ENCODE measurements at places on chromosomes 13 and 19.

DNA sequence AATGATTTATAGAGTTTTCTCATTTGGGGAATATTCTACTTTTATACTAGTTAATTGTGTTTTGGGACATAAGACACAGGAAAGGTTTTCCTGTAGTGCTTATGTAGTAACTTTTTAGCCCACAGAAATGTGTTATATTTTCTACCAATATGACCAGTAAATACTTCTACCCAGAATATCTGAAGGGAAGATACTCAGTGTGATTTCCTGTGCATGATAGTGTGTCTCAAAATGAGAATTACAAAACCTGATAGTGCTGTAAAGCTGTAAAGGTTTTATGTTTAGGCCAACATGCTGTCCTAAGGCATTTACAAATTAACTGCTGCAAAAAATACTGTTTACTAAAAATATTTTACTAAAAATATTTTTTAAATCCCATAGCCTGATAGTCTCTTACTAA, 126.8 kb downstream of the RXFP2 start:
- no peak for DNase-seq

DNA sequence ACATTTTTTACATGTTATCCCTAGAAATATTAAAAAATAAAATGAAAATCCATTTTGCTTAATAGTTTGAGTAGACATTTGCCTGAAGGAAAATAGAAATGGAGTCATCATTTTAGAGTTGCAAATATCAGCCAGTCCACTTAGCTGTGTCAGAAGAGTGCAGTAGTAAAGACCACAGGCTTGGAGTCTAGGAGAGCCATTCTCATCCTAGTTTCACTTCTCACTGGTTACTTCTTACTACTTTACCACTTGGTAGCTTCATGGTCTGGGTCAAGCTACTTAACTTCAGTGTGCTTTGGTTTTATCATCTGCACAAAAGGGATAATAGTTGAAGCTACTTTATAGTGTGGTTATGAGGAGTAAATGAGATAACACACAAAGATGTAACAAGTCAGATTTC, 286.5 kb upstream of the NBEA start:
- no peak for DNase-seq

GRCh38 chr19:48879025-48879637, 6.9 kb downstream of the PPP1R15A start:
- DNase-seq, result no peak

- no peak for DNase-seq
Measured at GRCh38 chr13:82898586-82898985, 983.7 kb downstream of the SLITRK1 start.

DNA sequence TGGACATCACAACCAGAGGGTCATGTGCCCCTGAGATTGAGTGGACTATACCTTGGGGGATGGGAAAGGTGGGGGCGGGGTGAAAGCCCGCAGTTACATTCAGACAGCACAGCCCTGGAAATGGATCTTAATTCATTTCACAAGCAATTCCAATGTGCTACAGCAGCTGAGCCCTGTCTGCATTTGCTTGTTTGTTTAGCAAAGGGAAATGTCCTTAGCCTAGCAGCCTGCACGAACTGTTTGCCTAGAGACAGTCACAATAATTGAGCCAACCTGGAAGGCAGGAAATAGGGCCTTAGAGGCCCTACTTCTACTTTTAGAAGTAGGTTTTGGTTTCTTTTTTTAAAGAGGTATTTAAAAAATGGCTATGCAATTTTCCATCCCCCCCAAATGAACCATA, 177.3 kb upstream of the KL start:
- no peak for DNase-seq

- no peak for DNase-seq
Measured at GRCh38 chr13:85137516-85137915, 661.7 kb downstream of the SLITRK6 start.

- DNase-seq, result no peak
Measured at GRCh38 chr13:50543141-50543540, 300.4 kb downstream of the DLEU7 start.

DNA sequence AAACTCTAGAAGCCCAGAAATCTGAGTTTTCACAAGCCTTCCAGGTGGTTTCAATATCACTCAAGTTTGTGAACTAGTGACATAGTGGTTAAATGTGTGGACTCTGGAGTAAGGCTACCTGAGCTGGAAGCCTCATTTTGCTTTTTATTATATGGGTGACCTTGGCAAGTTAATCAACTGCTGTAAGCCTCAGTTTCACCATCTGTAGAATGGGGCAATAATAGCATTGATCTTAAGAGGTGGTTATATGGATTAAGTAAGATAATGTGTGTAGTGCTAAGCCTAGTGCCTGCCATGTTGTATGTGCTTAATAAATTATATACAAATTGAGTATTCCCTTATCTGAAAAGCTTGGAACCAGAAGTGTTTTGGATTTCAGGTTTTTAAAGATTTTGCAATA, 65.5 kb upstream of the SIAH3 start:
- no peak for DNase-seq

DNA sequence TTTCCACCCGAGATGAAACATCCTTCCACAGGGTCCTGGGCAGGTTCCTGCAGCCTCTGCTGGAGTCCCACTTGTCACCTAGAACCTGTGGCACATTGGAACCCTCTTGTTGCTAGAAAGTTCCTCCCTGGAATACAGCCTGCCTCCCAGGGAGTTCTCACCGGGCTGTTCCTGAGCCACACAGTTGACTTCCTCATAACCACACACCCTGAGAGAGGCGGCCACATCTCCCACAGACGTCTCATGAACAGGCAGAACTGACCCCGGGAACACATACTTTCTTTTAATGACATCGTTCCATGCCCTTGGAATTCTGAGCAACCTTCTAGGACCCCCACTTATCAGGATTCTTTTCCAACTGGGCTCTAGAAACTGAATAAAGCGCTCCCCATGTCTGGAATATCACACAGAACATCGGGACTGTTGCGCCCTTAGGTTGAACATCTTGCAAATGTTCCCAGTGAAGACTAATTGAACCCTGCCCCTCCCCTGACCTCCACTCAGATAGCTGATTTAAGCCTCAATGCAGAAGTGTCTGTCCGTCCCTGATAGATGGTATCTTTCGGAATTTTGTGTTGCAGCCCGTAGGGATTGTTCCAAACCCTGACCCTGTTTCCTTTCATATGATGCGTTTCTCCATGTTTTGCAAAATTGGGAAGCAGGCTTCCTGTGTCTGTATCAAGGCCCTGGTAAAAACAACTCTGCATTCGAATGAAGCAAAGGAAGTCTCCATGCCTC, 91.1 kb downstream of the RAB20 start:
- no peak for DNase-seq

DNA sequence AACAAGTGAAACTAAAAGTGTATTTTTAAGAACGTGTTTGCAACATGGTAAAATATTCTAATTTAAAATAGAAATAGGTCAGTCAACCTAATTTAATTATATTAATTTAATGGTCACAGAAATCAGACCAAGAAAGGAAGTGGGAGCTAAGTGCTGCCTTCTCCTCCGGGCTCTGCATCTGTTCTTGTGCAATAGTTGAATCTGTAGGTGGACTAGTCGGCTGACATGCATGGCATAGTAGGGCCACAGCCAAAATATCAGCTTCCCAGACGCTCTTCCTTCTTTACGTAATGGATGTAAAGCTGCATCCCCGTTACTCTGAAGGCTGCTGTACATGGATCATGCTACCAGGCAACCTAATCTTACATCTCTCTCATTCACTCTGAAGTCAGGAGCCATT, 47.3 kb downstream of the COL4A1 start:
- no peak for DNase-seq

- DNase-seq, result peak; percentile 82
Measured at GRCh38 chr19:13099073-13099999, 3.3 kb downstream of the LYL1 start.

GRCh38 chr13:40002016-40002415, 346.6 kb downstream of the COG6 start:
- no peak for DNase-seq

- no peak for DNase-seq
Measured at GRCh38 chr19:33773704-33774624, 22.7 kb upstream of the KCTD15 start.

GRCh38 chr13:110811771-110812120, 98.2 kb downstream of the ING1 start:
- DNase-seq, result no peak

DNA sequence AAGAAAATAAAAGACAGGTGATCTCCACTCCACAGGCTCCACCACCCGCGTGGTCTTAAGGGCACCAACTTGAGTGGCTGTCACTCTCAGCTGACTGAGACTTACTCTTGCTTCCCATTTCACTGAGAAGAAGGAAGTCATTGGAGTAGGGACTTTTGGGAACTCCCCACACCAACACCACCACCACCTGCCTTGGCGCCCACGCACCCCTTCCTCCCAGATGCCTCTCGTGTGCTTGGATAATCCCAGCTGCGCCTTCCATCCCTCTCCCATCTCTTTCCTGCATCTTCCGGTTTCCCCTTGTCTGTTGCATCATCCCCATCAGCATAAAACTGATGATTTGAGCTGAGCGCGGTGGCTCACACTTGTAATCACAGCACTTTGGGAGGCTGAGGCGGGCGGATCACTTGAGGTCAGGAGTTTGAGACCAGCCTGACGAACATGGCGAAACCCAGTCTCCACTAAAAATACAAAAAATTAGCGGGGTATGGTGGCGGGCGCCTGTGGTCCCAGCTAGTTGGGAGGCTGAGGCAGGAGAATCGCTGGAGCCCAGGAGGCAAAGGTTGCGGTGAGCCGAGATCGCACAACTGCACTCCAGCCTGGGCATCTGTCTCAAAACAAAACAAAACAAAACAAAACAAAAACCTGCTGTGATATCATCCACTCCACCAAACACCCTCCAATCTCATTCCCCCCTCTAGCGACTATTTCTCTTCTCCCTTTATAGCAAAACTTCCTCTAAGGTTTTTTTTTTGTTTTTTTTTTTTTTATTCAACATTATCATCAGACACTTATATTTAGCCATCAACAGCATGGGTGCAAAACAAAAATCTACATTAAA, 25.5 kb downstream of the AP2S1 start:
- no peak for DNase-seq

- DNase-seq, result no peak
Measured at GRCh38 chr13:112098699-112099098, 31.8 kb downstream of the SOX1 start.

DNA sequence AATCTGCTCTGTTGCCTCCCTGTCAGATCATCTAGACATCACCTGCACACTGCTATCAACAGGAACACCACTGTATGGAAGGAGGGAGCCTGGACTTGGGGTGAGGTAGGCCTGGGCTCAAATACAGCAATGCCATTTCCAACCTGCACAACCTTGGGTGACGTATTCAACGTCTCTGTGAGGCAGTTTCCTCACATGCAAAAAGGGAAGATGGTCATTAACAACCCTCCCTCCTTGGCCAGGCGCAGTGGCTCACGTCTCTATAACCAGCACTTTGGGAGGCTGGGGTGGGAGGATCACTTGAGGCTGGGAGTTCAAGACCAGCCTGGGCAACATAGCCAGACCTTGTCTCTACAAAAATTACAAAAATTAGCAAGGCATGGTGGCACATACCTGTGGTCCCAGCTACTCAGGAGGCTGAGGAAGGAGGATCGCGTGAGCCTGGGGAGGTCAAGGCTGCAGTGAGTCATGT, 13.1 kb downstream of the XRCC1 start:
- DNase-seq, result no peak

- DNase-seq, result no peak
Measured at GRCh38 chr13:45167611-45168554, 33.0 kb downstream of the KCTD4 start.

DNA sequence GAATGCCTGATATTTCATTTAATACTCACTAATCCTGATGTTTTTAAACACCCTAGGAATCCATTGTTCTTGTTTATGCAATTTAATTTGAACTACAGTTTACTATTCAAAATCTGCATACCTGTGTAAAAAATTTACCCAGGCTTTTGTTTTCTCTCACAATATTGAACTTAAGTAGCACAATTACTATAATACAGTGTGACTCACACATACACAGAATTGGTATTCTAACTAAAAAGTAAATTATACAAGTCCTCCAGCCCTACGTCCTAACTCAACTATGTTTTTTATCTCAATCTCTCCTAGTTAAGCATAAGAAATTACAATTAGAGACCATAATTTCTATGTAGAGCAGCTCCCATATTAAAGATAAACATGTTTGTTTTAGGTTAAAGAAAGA, 41.8 kb downstream of the MYCBP2 start:
- no peak for DNase-seq

DNA sequence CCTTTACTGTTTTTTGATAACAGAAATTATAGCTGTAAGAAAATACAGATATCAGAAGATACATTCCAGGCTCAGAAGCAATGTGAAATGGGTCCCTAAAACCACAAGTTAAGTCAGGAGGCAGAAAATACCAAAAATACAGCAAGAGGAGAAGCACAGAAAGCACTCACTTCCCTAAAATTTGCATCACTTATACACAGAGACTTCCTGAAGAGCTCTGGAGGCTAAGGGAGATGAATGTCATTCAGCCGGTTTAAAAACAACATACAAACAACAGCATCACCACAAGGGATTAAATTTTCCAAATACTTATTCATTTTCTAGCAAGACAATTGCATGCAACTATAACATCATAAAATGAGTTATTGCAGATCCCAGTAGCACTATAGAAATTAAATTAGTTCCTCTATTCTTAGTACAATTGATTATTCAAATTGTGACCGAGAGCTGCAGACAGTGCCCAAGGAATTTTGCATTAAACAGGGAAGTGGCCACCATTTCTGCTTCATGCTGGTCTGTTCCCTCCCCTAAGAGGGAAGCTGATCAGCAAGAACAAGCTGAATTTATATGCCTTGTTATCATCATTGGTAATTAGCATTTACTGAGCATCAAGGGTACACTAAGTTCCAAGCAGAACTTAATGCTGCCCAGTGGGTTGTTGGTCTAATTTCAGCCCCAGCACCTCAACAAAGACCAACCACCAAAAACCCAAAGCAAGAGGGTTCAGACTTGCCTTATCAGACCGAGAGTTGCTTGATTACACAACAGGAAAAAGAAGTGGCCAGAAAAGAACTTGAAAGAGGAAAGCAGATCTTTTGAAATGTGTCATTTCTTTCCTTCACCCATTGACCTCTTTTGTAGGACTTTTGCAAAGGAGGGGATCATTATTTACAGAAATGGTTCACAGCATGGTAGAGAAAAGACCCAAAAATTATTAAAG, 140.7 kb downstream of the KCTD12 start:
- no peak for DNase-seq

- peak; percentile 76 for DNase-seq
Measured at GRCh38 chr19:518598-519231, 11.4 kb downstream of the TPGS1 start.

GRCh38 chr13:35720290-35720689, 243.8 kb upstream of the MAB21L1 start:
- DNase-seq, result no peak

- DNase-seq, result peak; percentile 39
Measured at GRCh38 chr19:29675650-29676186, 10.5 kb downstream of the PLEKHF1 start.

DNA sequence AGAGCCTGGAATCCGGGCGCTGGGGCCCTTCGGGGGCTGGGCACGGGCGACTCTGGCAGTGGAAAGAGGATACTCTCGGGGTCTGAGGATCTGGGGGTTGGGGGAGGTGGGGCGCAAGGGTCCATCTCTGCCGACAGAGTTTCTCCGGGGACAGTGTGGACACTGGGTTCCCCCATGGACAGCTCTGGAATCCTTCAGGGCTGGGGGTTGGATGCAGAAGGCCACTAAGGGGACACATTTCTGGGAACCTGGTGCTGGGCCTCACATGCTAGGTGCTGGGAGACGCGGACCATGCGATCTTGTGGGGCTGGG, 2.3 kb downstream of the TGFBR3L start:
- no peak for DNase-seq

All from activated T-cell treated with anti-CD3 and anti-CD28 coated beads, Interleukin-2, amount 50 U/mL, for 24 hours (primary cell).